ENCODE measurements at places on chromosomes 5 and 9. TPM values are rescaled to one million over a fixed set of nuclear protein-coding genes. Genes with fewer than 3 reads are reported as not detected.

GRCh38 chr5:56202483-56202882 is 30.6 kb downstream of the ANKRD55 start:
- DNase-seq, result no peak

GRCh38 chr9:133274236-133275104 is 531 bp downstream of the ABO start:
- no peak for DNase-seq

GRCh38 chr9:107467416-107467815 is 22.2 kb downstream of the KLF4 start:
- no peak for DNase-seq

GRCh38 chr9:76921165-76921564 is 15.3 kb upstream of the PRUNE2 start:
- no peak for DNase-seq

DNA sequence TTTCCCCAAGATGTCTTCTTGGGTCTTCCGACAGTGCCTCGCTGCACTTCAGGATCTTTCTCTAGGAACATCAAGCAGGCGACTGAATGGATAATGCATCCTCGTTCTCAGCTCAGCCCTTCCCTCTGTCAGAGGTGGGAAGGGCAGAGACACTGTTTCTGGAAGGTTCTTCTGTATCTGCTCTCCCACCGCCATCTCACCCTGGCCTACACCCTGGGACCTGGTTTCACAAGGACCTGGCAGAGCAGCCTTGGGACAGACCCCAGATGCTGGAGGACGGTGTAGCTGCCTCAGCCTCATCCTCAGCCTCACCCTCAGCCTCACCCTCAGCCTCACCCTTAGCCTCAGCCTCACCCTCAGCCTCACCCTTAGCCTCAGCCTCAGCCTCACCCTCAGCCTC is 18.5 kb downstream of the MRPL36 start:
- DNase-seq, result no peak

- DNase-seq, result no peak
Observed at GRCh38 chr9:120395376-120395775, 184.6 kb downstream of the CDK5RAP2 start.

GRCh38 chr9:109198736-109199382 is 31.8 kb upstream of the FRRS1L start:
- DNase-seq, result no peak

- DNase-seq, result peak; percentile 14
Observed at GRCh38 chr5:115170134-115170928, 623 bp upstream of the TRIM36 start.

DNA sequence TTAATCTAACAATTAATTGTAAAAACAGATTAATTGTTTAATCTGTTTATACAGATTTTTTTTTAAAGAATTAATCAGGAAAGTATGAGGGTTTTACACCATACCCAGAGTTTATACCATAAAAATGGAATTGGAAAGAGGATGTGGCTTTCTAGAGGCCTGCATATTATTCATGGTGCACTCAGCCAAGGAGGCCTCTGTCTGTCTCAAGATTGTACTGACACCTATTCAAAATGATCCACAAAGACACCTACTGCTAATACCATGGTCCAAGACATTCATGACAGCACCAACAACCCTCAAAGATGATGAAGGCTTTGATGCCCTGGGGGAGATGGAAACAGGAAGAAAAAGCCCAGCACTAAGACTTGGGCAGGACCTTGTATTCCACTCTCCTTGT is 58.1 kb upstream of the MAST4 start:
- no peak for DNase-seq

GRCh38 chr5:130198927-130199326 is 294.7 kb downstream of the CHSY3 start:
- no peak for DNase-seq

- no peak for DNase-seq
Observed at GRCh38 chr9:129949821-129950220, 93.2 kb downstream of the FNBP1 start.

- DNase-seq, result no peak
Observed at GRCh38 chr9:123454361-123454760, 98.4 kb downstream of the CRB2 start.

- DNase-seq, result no peak
Observed at GRCh38 chr9:135821116-135821515, 86.2 kb downstream of the CAMSAP1 start.

DNA sequence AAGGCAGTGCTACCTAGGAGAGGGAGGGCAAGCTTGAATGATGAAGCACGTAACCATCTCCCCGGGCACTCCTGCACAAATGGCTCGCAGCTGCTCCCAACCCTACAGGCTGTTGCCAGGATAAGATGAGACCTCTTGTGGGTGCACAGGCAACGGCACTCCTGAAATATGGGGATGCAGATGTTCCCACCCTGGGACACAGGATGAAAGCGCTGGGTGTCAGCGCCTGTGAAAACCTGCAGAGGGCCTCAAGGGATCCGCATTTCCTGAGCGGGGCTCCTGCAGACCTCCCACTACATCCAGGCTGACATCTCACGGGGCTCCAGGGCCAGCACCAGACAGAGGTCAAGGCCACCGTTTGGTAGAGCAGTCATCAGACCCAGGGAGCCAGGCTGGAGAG is 60.7 kb downstream of the SMIM23 start:
- DNase-seq, result no peak

- DNase-seq, result no peak
Observed at GRCh38 chr5:167247816-167248215, 1043.6 kb upstream of the WWC1 start.

DNA sequence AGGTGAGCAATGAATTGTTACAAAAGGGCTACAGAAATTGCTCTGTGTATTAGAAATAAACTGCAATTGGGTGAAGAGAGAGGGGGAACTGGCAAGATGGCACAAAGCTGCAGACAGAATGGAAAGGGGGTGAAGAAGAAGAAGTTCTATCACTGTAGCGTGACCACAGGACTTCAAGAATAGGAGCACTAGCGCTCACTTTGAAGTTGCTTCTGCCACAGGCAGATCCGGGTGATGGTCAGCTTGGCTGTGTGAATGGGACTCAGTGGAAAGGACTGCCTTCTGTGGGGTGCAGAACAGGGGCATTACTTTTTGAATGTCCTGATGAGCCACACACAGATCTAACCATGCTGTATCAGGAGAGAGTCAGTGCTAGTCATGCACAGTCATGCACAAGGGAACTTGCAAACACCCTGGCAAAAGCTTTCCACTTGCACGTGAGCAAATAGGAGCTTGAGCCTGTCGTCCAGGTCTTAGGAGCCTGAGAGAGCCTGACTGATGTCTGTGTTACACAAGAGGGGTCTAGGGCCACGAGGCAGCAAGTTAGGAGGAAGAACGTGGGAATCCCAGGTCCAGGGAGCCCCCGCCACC is 16.3 kb downstream of the IL5 start:
- no peak for DNase-seq

- peak; percentile 25 for DNase-seq
Observed at GRCh38 chr5:174327317-174327864, 281.9 kb downstream of the NSG2 start.

GRCh38 chr9:98329281-98329680 is 73.8 kb upstream of the TBC1D2 start:
- no peak for DNase-seq

DNA sequence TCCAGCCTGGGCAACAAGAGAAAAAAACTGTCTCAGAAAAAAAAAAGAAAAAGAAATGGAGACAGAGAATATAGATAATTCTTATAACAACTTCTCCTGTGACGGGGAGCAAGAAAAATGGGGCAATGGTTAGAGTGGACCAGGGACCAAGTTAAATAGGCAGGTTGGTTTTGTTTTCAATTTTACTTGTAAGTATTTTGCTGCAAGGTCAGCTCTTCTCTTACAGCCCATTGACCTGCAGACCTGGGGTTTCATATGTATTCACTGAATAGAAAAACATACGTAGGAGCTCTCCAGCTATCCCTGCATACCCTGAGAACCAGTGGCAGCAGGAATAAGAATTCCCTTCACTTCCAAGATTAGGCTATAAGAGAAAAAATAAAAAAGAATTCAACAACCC is 29.2 kb upstream of the IL13 start:
- no peak for DNase-seq

DNA sequence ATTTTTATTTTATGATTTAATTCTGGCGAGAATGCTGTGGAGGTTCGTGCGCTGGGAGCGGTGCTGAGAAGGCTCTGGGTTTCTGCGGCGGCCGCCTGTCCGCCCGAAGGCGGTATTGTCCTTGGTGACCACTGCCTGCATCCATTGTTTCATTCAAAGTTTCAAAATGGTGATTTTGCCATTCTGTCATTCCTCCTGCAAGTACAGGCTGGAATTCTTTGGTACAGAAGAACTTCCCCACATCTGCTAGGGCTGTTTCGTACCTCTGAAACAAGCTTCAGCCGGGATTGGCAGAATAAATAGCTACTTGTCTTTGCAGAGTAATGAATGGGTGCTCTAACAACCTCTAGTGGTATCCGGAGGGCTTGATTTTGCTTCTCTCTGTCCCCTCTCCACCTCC is 112.6 kb upstream of the CACNA1B start:
- DNase-seq, result no peak

GRCh38 chr5:90037646-90038045 is 371.9 kb downstream of the CETN3 start:
- DNase-seq, result no peak

DNA sequence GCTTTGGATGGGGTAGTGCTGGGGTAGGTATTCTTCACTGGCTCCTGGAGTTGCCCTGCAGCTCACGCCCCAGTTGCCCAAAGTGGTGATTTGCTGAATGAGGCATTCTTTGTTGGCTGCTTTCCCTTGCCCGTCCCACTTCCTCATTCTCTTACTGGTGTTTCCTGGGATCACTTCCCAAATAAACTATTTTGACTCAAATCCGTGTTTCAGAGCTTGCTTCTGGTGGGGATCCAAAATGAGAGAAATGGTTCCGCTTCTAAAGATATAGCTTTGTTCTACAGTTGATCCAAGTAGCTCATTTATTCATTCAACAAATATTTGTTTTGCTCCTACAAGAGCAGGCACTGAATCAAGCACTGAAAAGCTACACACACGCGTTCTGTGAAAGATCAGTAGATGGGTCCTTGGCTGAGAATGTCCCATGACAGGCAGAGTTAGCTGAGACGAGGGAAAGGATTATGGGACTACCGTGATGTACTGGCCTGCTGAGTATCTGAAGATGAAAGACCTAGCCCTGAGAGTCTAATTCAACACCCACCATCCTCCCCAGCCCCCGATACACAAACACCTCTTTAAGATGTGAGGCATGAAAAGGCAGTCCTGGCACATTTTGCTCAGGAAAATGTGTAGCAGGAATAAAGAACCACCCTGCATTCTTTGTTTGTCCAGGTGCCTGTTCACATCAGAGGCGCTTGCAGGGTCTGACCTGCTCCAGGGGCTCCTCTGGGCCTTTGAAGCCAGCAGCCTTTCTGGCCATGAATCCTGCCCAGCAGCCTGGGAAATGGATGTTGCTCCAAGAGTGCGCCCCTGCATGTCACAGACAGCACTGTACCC is 143.1 kb upstream of the RANBP3L start:
- no peak for DNase-seq

DNA sequence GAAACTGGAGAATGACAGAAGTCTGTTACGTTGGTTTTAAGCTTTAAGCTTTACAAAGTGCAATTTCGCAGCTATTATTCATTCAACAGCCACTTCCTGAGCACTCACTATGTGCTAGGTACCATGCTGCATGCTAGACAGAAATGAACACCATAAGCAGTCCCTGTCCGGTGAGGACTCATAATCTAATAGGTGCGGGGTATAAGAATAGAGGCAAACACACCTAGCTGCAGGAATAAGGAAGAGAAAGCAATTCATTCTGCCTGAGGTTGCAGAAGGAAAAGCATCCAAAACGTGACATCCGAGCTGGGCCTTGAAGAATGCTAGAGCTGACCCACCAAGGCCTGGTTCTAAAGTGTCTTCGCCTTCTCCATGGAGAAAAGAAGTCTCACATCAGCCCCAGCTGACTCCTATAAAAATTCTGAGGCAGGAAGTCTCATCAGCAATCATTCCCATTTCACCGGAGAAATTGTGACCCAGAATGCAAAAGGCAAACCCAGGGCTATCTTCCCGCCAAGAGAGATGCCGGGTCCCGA is 542 bp downstream of the FKBP15 start:
- DNase-seq, result no peak

- no peak for DNase-seq
Observed at GRCh38 chr5:33409435-33410170, 31.2 kb upstream of the TARS1 start.

DNA sequence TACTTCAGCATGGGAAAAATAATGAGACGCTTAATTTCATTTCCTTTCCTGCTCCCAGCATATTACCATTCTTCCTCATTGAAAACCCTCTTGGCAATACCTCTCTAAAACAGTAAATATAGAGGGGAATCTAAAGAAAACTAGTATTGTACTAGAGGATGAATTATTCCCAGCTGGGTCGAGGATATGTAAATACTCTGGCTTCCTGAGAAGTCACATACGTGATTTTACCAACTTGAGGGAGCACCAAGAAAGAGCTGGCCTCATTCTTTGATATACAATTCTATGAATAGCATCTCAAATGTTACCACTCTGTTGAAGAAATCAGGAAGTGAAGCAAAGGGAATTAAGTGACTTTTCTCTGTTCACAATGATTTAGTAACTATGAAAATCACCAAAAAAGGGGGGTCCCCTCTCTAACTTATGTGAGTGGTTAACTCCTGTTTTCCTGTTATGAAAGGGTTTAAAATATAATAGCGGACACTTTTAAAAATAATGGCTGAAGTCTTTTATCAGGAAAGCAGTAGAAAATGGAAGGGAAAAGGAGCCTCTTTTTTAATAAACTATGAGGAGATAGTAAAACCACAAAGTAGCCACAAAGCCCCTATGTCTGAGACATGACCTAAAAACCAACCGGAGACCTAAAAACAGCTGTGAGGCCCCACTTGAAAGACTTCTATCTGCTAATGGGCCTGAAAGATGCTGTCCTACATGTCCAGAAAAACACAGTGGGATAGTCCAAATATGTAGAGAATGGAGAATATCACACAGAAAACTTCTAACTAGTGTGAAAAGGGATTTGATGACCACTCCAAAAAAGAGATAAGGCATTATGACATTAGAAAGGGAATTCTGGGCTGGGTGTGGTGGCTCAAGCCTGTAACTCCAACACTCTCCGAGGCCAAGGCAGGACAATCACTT is 42.6 kb downstream of the LPAR1 start:
- no peak for DNase-seq

- DNase-seq, result no peak
Observed at GRCh38 chr5:122252319-122252718, 59.7 kb upstream of the SNCAIP start.

- no peak for DNase-seq
Observed at GRCh38 chr5:132445930-132446329, 44.6 kb downstream of the IRF1 start.

GRCh38 chr5:172721455-172722326 is 49.3 kb downstream of the DUSP1 start:
- no peak for DNase-seq

BHMT2 gene
- not detected for total RNA-seq

SLC44A1 gene
- 3.8 TPM for total RNA-seq

PCDHGA5 gene
- 0.31 TPM for total RNA-seq

ARL10 gene
- 22.3 TPM for total RNA-seq

NIM1K gene
- 0.67 TPM for total RNA-seq

SLC35D2 gene
- 7.9 TPM for total RNA-seq

Measured in activated T-helper 1 cell treated with anti-CD3 and anti-CD28 coated beads, Interleukin-12 subunit alpha, Interleukin-12 subunit beta, Interleukin-2, Interleukin-4 antibody, amounts not matched to agents 30 ng/mL and 10 ng/mL and 1 ng/mL, durations not matched to agents 14 hours and 24 hours and 36 hours (primary cell).